Effector memory CD4-positive, alpha-beta T cell (primary cell): ENCODE measurements at places on chromosomes 1 and 21.

GRCh38 chr1:230394134-230394533 is 32.0 kb downstream of the PGBD5 start:
- no peak for DNase-seq

DNA sequence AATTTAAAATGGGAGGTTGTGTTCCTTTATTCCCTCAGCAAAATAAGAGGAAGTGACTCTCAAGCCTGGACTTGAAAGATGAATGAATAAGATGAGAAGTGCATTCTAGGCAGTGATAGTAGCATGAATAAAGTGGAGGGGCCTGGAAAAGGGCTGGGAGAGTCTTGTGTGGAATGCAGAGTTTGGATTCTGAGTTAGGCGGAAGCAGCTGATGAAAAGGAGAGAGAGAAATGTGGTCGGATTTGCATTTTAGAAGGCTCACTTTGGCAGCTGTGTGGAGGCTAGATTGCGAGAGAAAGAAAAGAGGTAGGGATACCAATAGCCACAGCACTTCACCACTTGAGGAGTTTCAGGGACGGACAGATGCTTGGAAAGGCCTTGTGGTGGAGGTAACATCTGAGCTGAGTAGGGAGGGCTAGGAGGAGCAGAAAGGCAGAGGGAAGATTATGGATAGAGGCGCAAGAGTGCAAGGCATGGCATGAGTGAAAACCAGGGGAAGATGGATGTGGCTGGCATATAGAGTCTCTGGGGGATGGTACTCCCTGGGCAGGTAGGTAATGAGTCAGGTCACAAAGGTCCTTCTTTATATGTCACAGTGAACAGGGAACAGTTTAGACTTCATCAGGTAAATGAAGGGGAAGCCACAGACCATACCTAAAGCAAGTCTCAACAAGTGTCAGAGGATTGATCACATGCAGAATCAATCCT is 59.6 kb downstream of the ST3GAL3 start:
- DNase-seq = no peak

DNA sequence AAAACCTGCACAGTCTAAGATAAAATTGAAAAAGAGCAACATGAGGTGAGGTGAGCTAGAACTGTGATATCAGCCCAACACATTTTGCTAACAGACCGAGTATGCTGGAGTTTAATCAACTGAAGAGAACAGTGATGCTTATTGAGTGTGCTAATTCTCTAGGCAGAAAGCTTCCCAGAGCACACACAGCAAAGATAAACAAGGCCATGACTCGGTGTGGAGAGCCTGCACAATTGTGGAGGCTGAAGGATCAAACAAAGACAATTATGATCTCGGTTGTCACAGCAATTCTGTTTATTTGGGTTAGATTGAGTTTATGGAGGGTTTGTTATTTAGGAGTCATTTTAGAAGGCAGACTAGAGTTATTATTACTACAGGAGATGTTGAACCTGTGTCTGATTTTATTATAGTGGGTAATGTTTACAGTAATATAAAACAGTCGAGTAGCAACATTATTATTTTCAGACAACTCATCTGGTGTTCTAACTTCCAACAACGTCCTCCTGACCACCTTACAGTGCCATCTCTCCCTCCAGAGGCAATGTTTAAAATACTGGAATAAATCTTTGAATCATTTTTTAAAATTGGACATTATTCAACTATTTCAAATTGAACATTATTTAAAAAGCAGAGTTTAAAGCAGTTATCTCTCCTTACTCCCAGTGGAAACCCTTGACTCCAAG is 40.2 kb downstream of the DPT start:
- DNase-seq = no peak

DNA sequence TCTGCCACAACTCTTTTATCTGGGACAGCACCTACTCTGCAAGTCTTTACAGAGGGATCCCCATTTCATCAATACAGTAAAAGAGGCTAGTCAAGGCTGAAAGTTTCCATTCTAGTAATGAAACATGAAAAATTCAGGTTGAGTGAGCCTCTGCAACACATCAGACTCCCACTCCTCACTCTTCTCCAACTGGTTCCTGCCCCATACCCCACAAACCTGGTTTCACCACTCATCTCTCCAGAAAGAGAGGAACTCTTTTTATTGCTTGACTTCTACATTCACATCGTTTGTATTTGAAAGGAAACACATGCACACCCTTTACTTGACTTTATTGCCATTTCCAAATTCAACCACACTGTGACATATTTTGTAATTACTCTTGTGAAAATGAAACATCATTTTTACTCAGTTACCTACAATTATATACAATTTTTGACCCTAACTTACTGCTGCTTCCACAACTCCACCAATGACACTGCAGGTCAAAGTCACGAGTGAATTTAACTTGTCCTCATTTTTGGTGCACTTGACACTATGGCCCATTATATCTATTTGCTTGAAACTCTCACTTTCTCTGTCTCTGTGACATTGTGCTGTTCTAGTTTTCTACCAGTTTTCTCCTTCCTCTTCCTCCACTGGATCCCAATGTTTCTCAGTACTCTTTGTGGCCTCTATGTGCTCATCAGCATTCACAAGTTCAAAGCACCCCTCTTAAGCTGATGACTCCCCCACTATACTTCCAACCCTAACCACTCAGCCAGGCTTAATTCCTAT is 8.0 kb downstream of the STX6 start:
- DNase-seq = no peak

GRCh38 chr1:8425781-8426161 is 107.9 kb downstream of the SLC45A1 start:
- no peak for DNase-seq

GRCh38 chr21:36065497-36066036 is 4.3 kb upstream of the CBR1 start:
- DNase-seq = no peak
